ENCODE measurements at places on chromosomes 7 and 10.

DNA sequence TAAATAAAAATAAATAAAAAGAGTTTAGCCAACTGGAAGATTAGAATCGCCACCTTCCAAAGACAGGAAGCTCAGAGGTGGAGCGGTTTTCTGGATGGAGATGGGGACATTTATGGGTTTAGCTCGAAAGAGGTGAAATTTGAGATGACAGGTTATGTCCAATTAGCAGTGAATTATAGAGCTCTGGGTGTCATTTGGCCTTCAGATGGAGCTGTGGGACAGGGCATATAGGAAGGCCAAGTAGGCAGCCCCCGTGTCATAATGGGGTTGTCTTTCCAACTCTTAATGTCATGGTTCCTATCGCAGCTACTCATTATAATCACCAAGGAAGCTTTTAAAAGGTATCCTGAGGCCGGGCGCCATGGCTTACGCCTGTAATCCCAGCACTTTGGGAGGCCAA lies 21.0 kb upstream of the EEPD1 start:
- no peak for DNase-seq

- no peak for DNase-seq
Observed at GRCh38 chr10:83432261-83433045, 706.9 kb upstream of the GHITM start.

GRCh38 chr10:32199714-32200394 lies 143.6 kb upstream of the KIF5B start:
- no peak for DNase-seq

- DNase-seq, result no peak
Observed at GRCh38 chr10:92203919-92204623, 86.8 kb downstream of the CPEB3 start.

DNA sequence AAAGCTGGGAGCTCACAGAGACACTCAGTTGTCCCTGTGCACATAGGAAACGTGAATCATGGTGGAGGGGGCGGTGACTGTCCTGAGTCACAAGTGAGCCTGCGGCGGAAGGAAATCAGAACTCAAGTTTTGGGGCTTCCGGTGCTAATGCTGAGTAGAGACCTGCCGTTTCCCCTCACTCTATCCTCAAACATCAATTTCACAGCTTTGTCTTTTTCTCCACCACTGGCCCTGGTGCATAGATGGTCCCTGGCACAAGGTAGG lies 21.9 kb downstream of the ADCYAP1R1 start:
- no peak for DNase-seq

GRCh38 chr7:90472805-90473540 lies 3.5 kb downstream of the PTTG1IP2 start:
- no peak for DNase-seq

DNA sequence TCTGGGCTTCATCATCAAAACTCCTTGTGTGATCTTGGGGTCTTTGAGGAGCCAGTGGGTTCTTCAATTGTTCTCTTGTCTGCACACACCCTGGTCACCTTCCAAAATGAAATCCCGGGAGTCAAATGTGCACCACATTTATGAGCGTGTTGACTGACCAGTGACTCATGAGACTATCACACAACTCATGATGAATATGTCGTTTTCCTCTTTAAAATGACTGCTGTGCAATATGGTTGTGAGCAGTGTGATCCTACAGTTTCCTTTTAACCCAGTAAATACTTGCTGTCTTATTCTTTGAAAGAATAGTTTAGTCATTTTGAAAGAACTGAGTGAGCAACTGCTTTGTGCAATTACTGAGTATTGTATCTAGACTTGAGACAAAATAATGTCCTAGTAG lies 149.2 kb downstream of the DYNC1I1 start:
- no peak for DNase-seq

DNA sequence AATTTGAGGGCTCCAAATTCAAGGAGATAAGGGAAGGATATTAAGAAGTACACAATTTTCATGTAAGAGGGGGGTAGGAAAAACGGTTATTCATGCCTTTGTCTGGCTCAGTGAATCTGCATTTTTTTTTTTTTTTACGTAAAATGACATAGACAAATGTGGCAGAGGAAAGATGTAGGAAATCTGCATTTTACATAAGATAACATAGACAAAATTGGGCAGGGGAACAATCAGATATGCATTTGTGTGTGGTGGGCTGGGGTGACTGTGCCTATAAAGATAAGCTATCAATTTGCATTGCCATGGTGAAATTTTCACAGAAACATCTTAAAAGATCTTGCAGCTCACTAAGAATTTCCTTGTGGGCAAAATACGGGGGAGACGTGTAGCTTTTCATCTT lies 92.7 kb upstream of the GPR141 start:
- DNase-seq, result no peak

DNA sequence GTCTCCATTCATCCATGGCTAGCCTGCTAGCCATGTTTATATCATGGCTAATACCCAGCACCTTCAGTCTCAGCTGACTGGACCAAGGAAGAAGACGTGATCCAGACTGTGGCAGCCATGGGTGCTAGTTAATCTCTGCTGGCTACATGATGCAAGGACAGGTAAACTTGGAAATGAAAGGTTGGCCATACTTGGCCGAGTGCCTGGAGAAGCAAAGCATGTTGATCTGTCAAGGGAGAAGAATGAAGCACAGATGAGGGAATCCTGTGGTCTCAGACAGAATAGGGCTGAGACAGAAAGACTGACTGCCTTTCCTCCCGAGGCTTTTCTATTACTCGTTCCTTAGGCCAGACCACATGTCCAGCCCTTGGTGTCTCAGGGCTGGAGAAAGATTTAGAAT lies 41.1 kb downstream of the CPVL start:
- DNase-seq, result no peak

GRCh38 chr7:72223351-72223750 lies 188.8 kb downstream of the CALN1 start:
- DNase-seq, result no peak

- DNase-seq, result no peak
Observed at GRCh38 chr7:47492716-47493325, 89.1 kb downstream of the TNS3 start.

DNA sequence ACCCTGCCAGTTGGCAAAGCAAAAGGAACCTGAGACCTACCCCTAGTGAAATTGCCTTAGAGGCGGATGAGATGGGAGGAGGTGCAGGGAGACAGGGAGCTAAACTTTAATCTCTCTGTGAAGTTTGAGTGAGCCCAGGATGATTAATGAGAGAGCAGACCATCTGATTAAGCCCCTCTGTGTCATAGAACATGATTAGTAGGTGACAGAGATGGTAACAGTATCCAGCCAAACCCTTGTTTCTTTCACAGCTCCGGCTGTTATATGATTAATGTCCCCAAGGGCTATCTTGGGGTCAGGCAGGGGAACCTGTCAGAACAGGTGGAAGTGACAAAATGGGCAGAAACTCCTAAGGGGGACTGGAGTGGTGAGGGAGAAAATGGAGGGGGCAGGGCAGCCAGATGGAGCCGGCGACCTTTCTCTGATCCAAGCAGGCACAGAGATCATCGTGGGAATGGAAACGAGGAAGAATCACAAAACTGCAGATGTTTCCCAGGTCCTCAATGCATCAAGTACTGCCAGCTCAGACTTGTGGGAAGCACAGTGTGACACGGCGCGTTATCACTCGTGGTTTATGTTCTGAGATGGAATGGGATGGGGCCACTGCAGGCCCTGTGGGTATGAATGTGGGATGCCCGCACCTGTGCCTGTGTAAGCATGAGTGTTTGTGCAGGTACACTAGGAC lies 684.2 kb downstream of the LRMDA start:
- no peak for DNase-seq

DNA sequence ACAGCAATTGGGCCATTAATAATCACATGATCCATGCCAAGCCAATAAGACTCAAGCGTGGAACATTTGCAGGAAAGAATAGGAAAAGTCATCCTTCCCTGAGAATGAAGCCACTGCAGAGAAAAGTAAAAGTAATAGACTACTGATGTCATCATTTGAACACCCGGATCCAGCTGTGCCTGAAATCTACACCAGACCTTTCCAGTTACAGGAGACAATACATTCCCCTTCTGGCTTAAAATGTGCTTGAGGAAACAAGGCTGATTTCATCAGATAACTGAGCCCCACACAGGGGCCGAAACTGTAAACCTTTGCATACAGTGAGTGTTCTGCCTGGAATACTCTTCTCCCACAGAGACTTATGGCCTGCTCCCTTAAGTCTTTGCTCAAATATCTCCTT lies 232.8 kb downstream of the KCNMA1 start:
- DNase-seq, result no peak

DNA sequence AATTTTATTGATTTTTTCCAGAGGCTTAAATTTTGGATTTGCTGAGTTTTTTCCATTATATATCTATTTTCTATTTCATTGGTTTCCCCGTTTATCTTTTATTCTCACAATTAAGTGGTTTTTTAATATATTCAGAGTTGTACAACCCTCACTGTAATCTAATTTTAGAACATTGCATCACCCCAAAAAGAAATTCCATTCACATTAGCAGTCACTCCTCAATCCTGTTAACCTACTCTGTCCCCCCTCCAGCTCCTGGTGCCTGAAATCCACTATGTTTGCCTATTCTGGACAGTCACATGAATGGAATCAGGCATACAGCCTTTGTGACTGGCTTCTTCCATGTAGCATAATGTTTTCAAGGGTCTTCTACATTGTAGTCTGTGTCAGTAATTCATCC lies 55.8 kb upstream of the ITGA8 start:
- DNase-seq, result no peak

- DNase-seq, result no peak
Observed at GRCh38 chr10:50453940-50454339, 169.8 kb downstream of the SGMS1 start.

All from stimulated activated CD8-positive, alpha-beta memory T cell treated with anti-CD3 and anti-CD28 coated beads, Interleukin-7, amount 100 ng/mL, for 48 hours (primary cell).